ENCODE measurements at places on chromosomes 3 and 15. TPM values are rescaled to one million over a fixed set of nuclear protein-coding genes. Genes with fewer than 3 reads are reported as not detected.

DNA sequence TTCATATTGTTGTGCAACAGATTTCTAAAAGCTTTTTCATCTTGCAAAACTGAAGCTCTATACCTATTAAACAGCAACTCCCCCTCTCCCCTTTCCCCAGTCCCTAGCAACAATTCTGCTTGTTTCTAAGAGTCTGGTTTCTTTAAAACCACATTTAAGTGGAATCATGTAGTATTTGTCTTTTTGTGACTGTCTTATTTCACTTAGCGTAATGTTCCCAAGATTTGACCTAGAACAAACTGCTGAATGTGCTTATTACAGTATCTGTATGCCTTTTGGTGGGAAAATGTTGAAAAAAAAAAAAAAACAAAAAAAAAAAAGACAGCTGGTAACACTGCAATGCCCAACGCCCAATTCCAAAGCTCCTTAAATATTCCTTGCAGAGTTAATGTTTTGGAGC, 19.5 kb upstream of the SPESP1 start:
- no peak for DNase-seq

Gene CTXN2
- 0.05 TPM for total RNA-seq

DNA sequence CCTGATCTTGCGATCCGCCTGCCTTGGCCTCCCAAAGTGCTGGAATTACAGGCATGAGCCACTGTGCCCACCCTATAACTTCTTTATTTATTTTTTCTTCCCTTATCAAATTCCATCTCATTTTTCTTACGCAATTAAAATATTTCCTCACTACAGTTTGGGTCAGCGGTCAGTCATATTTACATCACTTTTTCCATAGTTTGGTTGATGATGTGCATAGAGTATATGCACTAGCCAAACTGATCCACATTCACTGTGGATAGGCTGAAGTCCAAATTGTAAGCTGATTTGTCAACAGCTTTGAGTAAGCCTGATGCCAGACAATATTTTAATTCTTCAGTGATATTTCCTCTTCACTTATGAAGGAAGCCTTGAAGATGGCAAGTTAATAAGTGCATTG, 256.3 kb downstream of the TIGIT start:
- DNase-seq, result no peak

DNA sequence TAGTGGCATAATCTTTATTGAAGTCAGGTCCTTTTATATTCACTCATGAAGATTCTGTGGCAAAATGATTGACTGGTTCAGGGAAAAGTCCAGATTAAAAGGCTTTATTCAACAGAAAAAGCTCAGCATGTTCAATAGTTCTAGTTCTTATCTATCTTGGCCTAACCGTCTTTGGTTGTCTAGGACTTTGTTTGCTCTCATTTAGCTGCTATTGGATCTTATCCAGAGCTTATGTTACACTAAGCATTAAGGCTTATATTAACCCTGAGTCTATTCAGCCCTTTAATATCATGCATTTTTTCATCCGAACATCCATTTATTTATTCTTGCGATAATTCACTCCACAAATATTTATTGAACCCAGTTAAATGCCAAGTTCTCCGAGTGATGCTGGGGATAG, 601.0 kb upstream of the SGO1 start:
- DNase-seq, result no peak
